Cardiac muscle cell (in vitro differentiated cells and primary cell): ENCODE measurements at places on chromosomes 2 and 18. TPM values are rescaled to one million over a fixed set of nuclear protein-coding genes. Genes with fewer than 3 reads are reported as not detected.

GRCh38 chr2:79980116-79980515 is 324.4 kb downstream of the LRRTM1 start:
- no peak overlapping the region for H3K27ac ChIP-seq
- no peak for DNase-seq
- H3K4me3 ChIP-seq = no peak overlapping the region

PROKR1 gene
- total RNA-seq = 0.04 and 0.06 TPM in 2 replicates

GRCh38 chr18:40058811-40059570 is 1896.0 kb upstream of the PIK3C3 start:
- no peaks in the 10 kb centered on the region for H3K27me3 ChIP-seq
- DNase-seq = no peak
- H3K4me1 ChIP-seq = no peaks in the 10 kb centered on the region
- H3K27ac ChIP-seq = no peak overlapping the region

IL1RL2 gene
- not detected in 2 replicates for total RNA-seq

DNA sequence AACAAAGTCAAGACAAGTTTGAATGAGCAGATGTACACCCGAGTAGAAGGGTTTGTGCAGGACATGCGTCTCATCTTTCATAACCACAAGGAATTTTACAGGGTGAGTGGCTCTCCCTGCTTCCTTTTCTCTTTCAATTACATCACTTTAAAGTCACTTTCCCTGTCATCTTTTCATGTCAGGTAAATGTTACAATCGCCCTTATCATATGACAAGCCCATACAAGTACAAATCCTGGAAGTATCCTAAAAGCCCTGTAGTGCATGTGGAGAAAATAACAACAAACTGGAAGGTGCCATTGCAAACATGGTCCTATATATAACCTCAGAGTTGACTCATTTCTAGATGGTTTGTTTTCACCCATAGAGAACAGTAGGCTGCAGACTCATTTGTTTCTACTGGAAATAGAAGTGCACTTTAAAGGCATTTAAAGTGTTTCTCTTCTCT is 126.0 kb downstream of the SP100 start:
- no peaks in the 10 kb centered on the region for H3K4me1 ChIP-seq
- H3K4me3 ChIP-seq = no peak overlapping the region
- DNase-seq = no peak
- no peak overlapping the region for H3K27ac ChIP-seq
